Transverse colon (tissue), 4 donors: ENCODE measurements at places on chromosomes 2 and 18.

DNA sequence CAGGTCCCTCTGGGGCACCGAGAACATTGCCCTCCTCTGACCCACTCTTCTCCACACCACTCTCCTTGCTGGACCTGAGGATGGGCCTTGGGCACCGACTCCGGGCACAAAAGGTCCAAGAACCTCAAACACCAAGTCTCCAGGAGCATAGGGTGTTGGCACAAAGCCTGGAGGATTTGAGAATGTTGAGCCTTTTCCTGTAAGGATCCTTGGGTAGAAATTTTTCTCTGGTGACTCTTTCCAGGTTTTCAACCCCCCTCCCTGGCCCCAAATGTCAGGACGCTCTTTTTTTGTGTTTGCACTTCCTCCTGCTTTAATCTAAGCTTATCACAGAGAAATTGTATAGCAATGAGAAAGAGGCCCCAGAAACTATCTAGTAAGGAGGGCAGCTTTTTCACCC is 9.2 kb downstream of the SPR start:
- no peak for DNase-seq
- H3K27me3 ChIP-seq = peaks cover 30% of the 10 kb centered on the region
- H3K36me3 ChIP-seq = peaks cover 6% of the 10 kb centered on the region
- no peak overlapping the region for H3K27ac ChIP-seq
- H3K4me3 ChIP-seq = no peak overlapping the region
- peaks cover 14% of the 10 kb centered on the region for H3K4me1 ChIP-seq

GRCh38 chr18:9328776-9329175 is 5.8 kb upstream of the TWSG1 start:
- no peak for DNase-seq
- no peak overlapping the region for H3K4me3 ChIP-seq
- H3K36me3 ChIP-seq = no peaks in the 10 kb centered on the region
- H3K4me1 ChIP-seq = peaks cover 4% of the 10 kb centered on the region
- H3K27me3 ChIP-seq = no peaks in the 10 kb centered on the region

DNA sequence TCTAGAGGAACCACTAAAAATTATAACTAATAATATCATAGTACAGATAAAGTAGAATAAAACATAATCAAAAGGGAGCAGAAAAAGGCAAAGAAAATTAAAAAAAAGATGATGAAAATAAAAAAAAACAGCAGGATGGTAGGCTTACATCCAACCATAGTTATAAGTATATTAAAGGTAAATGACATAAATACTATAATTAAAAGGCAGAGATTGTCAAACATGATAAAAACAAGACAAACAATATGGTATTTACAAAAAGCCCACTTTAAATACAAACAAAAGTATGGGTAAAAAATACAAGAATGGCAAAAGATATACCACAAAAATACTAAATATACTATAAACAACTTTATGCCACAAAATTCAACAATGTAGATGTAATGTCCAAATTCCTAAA is 24.4 kb downstream of the CCDC148 start:
- H3K4me1 ChIP-seq = no peaks in the 10 kb centered on the region
- no peaks in the 10 kb centered on the region for H3K27me3 ChIP-seq
- no peak overlapping the region for H3K4me3 ChIP-seq
- H3K36me3 ChIP-seq = no peaks in the 10 kb centered on the region
- DNase-seq = no peak

DNA sequence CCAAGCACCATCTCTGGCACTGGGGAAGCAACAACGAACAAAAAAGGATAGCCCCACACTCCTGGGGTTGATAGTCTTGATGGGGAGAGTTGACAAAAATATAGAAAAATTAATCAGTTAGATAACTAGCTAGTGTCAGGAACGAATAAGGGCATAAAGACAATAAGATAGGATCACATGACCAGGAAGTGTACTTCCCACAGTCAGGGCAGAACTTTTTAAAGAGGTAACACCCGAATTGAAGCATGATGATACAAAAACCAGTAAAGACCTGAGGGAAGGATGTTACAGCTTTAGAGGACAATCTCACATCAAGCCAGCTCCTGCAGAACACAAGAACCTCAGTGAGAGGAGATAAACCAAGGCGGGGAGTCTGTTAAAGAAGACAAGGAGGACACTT is 295.4 kb upstream of the CRIM1 start:
- H3K27ac ChIP-seq = peak overlapping the region; percentile 66
- no peaks in the 10 kb centered on the region for H3K27me3 ChIP-seq
- no peaks in the 10 kb centered on the region for H3K36me3 ChIP-seq

DNA sequence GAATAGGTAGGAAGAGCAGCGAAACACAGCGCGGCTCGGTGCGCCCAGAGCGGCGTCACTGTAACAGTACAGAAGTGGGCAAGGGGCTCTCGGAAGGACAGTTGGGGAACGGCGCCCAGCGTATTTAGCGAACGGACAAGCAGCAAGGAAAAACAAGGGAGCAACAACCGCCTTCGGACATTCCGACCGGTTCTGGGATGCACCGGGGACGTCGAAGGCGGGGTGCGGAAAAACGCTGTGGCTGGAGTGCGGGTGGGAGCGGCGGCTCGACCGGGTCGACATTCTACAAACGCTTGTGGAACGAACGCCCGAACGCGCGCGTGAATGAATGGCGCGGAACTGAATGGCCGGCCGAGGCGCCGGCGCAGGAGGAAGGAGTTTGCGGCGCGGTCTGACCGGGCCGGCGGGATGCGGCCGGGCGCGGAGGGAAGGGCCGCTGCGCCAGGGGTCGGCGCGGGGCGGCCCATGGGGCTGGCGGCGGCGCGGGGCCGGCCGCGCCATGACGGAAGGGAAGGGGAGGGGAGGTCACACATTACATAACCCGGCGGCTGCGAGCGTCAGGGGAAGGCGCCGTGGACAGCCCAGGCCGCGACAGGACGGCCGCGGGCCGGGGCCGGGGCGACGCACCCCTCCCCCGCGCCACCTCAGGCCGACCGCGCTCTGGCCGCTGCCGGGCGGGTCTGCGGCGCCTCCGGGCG is 605 bp downstream of the REV1 start:
- peak overlapping the region; percentile 100 for H3K4me3 ChIP-seq
- peaks cover 5% of the 10 kb centered on the region for H3K4me1 ChIP-seq
- no peaks in the 10 kb centered on the region for H3K36me3 ChIP-seq
- peak; percentile 67 for DNase-seq
- peak overlapping the region; percentile 99 for H3K27ac ChIP-seq

- DNase-seq = no peak
- no peak overlapping the region for H3K27ac ChIP-seq
- no peaks in the 10 kb centered on the region for H3K27me3 ChIP-seq
- H3K36me3 ChIP-seq = no peaks in the 10 kb centered on the region
- H3K4me3 ChIP-seq = no peak overlapping the region
- no peaks in the 10 kb centered on the region for H3K4me1 ChIP-seq
Observed at GRCh38 chr18:66222174-66222573, 381.7 kb downstream of the CDH19 start.

GRCh38 chr18:60421356-60422118 is 49.0 kb upstream of the MC4R start:
- H3K4me3 ChIP-seq = no peak overlapping the region
- H3K27me3 ChIP-seq = no peaks in the 10 kb centered on the region
- H3K27ac ChIP-seq = no peak overlapping the region
- no peaks in the 10 kb centered on the region for H3K36me3 ChIP-seq
- DNase-seq = no peak

DNA sequence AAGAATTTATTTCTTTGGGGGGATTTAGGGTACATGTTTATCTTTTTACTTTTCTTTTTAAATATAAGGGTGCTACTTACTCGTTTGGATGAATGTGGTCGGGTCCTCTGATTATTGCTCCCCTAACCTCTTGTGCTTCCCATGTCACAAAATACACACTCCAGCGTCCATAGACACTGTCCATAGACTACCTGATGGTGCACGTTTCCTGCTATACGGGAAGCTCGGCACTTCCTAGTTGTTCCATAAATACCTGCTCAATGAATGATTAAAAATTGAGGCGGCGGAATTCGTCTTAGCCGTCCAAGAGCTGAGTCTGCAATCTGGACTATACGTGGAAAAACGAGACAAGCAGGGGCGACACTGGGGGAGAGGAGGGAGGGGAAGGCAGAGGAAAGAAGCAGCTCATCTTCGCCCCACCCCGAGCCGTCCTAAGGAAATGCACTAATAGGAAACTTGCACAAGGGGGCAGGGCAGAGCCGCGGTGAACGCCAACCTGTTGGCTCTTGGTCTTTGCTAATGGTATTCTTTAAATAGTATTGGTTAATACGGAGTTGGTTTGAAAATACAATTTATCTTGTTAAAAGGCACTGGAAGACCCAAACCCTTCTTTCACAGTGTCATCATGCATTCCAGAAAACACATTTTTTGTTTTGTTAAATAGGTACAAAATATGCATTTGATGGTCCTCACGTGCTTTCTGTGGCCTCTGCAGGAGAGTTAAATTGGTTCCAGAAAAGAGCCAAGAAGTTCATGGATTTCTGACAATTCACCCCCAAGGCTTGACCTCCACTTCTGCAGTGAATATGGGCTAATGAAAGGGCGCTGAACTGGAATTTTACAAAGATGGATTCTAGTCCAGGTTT is 73.0 kb upstream of the KCTD1 start:
- DNase-seq = peak; percentile 45
- H3K27me3 ChIP-seq = no peaks in the 10 kb centered on the region
- H3K4me3 ChIP-seq = peak overlapping the region; percentile 21
- no peaks in the 10 kb centered on the region for H3K4me1 ChIP-seq
- no peak overlapping the region for H3K27ac ChIP-seq

- peaks cover 55% of the 10 kb centered on the region for H3K36me3 ChIP-seq
- no peak overlapping the region for H3K4me3 ChIP-seq
- no peaks in the 10 kb centered on the region for H3K27me3 ChIP-seq
- no peak overlapping the region for H3K27ac ChIP-seq
- no peaks in the 10 kb centered on the region for H3K4me1 ChIP-seq
Observed at GRCh38 chr2:202286595-202286994, 21.0 kb downstream of the NOP58 start.

DNA sequence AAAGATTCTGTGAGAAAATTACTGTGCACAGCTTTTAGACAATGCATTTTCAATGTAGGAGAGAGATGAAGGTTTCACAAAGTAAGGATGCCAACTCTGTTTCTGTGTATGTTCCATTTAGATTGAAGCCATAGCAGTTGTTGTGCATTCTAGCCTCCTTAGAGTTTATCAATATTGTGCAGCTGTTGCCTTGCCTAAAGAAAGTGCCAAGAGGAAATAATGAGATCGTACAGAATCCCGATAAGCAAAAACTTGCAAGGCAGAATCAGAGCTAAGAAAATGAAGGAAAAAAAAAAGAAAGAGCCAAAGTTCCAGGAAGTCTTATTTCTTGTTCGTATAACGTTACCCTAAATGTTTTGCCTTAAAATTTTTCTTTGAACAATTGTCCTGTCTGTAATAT is 965.0 kb downstream of the DCDC2C start:
- no peaks in the 10 kb centered on the region for H3K27me3 ChIP-seq
- H3K4me1 ChIP-seq = no peaks in the 10 kb centered on the region
- no peak overlapping the region for H3K27ac ChIP-seq
- no peaks in the 10 kb centered on the region for H3K36me3 ChIP-seq

DNA sequence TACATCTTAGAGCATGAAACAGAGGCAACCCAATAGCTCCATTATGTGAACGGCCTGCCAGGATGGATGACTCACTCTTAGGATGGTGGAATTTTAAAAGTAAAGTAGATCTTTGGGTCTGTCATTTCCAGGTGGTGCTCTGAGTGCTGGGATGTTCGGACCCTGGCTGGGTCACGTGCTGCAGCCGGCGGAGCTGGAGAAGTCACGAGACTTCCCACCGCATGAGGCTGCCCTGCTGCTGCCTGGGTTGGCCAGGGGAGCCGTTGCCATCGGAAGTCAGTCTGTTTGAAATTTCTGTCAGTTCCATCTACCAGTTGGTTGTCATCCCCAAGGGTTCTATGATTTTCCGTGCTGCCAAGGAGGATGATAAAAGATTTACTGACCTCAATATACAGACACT is 93.3 kb upstream of the ALKAL2 start:
- DNase-seq = no peak
- no peak overlapping the region for H3K4me3 ChIP-seq
- no peaks in the 10 kb centered on the region for H3K36me3 ChIP-seq
- H3K4me1 ChIP-seq = no peaks in the 10 kb centered on the region
- no peaks in the 10 kb centered on the region for H3K27me3 ChIP-seq
